A549 treated with dexamethasone at 1 μM for 4 hours (cell line): ENCODE measurements at places on chromosomes 1 and 21. TPM values are rescaled to one million over a fixed set of nuclear protein-coding genes. Genes with fewer than 3 reads are reported as not detected.

OPRD1 gene
- total RNA-seq = 0.01 to 0.02 TPM (median 0.02 TPM) in 4 of 5 replicates, not detected in the other

RBP7 gene
- total RNA-seq = 4.5 to 6.1 TPM (median 5.4 TPM) in 5 replicates

MEX3A gene
- total RNA-seq = 0.76 to 2.6 TPM (median 1.7 TPM) in 5 replicates

TGFB2 gene
- total RNA-seq = 8.7 to 12.3 TPM (median 10.6 TPM) in 5 replicates

ARHGAP30 gene
- 0.06 to 0.15 TPM (median 0.14 TPM) in 5 replicates for total RNA-seq

LYSMD1 gene
- 5.2 to 7.3 TPM (median 7.1 TPM) in 5 replicates for total RNA-seq

BARHL2 gene
- total RNA-seq = not detected in 5 replicates

IFNLR1 gene
- 0.88 to 1.3 TPM (median 1.0 TPM) in 5 replicates for total RNA-seq

TMIGD3 gene
- not detected in 5 replicates for total RNA-seq

AIM2 gene
- total RNA-seq = not detected in 5 replicates

GUCA2A gene
- not detected in 5 replicates for total RNA-seq

SFN gene
- 468 to 645 TPM (median 543 TPM) in 5 replicates for total RNA-seq

KCNJ15 gene
- total RNA-seq = 0.16 to 0.22 TPM in 2 of 5 replicates, not detected in the others

CADM3 gene
- total RNA-seq = 0.12 to 0.26 TPM (median 0.21 TPM) in 5 replicates

GRIK1 gene
- total RNA-seq = not detected in 5 replicates

MTARC2 gene
- total RNA-seq = 8.9 to 14.4 TPM (median 10.7 TPM) in 5 replicates

NBPF6 gene
- total RNA-seq = not detected in 5 replicates

VWA5B1 gene
- not detected in 5 replicates for total RNA-seq

GCSAML gene
- not detected in 5 replicates for total RNA-seq

CNR2 gene
- 0.02 TPM in 1 of 5 replicates, not detected in the others for total RNA-seq

TSPEAR gene
- 0.04 TPM in 1 of 5 replicates, not detected in the others for total RNA-seq

TMEM82 gene
- 0.05 TPM in 1 of 5 replicates, not detected in the others for total RNA-seq

SYNC gene
- 11.6 to 19.6 TPM (median 15.8 TPM) in 5 replicates for total RNA-seq

SLFNL1 gene
- 0.02 to 0.07 TPM (median 0.04 TPM) in 4 of 5 replicates, not detected in the other for total RNA-seq

TPTE gene
- total RNA-seq = not detected in 5 replicates

FCRL2 gene
- not detected in 5 replicates for total RNA-seq

KIF21B gene
- total RNA-seq = 1.2 to 2.4 TPM (median 2.1 TPM) in 5 replicates

DCST2 gene
- total RNA-seq = 0.30 to 1.1 TPM (median 0.73 TPM) in 5 replicates

FCGR1A gene
- not detected in 5 replicates for total RNA-seq

RCSD1 gene
- 0.02 to 0.09 TPM (median 0.02 TPM) in 5 replicates for total RNA-seq

MYOG gene
- total RNA-seq = not detected in 5 replicates

ROR1 gene
- total RNA-seq = 8.5 to 11.5 TPM (median 10.5 TPM) in 5 replicates

VSIG8 gene
- total RNA-seq = 0.06 to 0.11 TPM in 2 of 5 replicates, not detected in the others

APCS gene
- total RNA-seq = 0.08 TPM in 1 of 5 replicates, not detected in the others

PADI1 gene
- total RNA-seq = 0.79 to 1.7 TPM (median 0.99 TPM) in 5 replicates

FCRLB gene
- 1.1 to 1.6 TPM (median 1.4 TPM) in 5 replicates for total RNA-seq

CATSPERE gene
- 0.02 to 0.08 TPM (median 0.03 TPM) in 5 replicates for total RNA-seq

C4BPA gene
- total RNA-seq = 0.58 to 0.91 TPM (median 0.67 TPM) in 5 replicates

TRIM67 gene
- 0.03 to 0.22 TPM (median 0.11 TPM) in 5 replicates for total RNA-seq
